EH (cell line): ENCODE measurements at places on chromosomes 4 and X.

DNA sequence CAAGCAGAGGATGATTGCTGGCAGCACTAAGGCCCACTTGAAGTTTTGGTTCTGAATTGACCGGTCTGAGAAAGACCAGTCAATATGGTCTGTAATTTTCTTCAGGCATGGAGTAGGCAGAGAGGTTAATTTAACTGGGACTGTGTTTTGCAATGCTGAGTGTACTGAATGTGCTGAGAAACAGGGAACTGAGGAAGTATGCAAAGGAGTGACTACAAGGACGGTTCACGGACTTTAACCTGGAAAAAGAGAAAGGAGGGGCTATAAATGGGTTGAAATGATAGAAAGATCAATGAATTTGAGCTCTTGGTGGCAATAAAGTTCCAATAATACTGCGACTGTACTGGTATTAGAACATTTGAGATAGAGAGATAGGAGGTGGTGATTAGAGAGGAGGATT, 84.5 kb downstream of the MAGEB17 start:
- no peak for DNase-seq

GRCh38 chrX:13721371-13721770, 13.0 kb downstream of the TRAPPC2 start:
- no peak for DNase-seq

DNA sequence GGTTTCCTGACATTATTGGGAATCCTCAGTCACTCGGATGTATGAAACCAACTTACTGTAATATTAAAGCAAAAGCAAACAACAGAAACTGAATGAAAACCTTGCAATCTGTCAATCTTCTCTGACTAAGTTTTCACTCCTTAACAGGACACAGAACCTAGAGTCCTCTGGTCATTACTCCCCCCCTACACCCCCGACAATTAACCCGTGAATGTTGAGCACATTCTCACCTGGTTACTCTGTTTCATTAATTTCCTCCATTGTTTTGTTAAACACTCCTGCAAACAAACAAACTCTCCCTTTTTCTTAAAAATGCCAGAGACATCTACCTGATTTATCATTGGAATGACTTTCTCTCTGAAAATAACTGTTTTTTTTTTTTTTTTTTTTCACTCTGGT, 469.0 kb upstream of the PRKX start:
- DNase-seq, result no peak

- DNase-seq, result peak; percentile 58
Observed at GRCh38 chrX:13077168-13077567, 32.7 kb upstream of the FAM9C start.

GRCh38 chr4:9703391-9703790, 78.0 kb upstream of the DRD5 start:
- DNase-seq, result peak; percentile 10

- no peak for DNase-seq
Observed at GRCh38 chrX:40449956-40450706, 130.6 kb upstream of the ATP6AP2 start.

GRCh38 chr4:74114234-74114633, 15.2 kb upstream of the CXCL2 start:
- peak; percentile 89 for DNase-seq

DNA sequence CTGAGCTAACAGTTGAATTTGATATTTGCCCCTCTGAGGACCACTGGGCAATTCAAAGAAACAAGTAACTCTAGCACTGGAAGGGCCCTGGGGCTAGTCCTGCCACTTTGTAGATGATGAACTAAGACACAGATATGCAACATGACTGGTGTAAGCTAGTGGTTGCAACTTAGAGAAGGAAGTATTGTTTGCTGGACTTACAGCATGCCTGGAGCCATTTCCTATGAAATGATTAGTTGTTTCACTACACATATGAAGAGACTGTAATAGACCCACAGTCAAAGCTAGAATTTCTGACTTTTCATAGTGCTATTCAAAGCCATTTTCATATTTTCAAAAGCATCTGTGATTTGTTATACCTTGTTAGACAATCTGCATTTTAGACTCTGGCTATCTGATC, 96.2 kb downstream of the TSPAN7 start:
- DNase-seq, result no peak
